Stimulated activated CD8-positive, alpha-beta memory T cell treated with anti-CD3 and anti-CD28 coated beads, Interleukin-15, amount 100 ng/mL, for 48 hours (primary cell): ENCODE measurements at places on chromosomes 2 and 18.

GRCh38 chr2:105635564-105635963, 109.1 kb upstream of the NCK2 start:
- DNase-seq: no peak

DNA sequence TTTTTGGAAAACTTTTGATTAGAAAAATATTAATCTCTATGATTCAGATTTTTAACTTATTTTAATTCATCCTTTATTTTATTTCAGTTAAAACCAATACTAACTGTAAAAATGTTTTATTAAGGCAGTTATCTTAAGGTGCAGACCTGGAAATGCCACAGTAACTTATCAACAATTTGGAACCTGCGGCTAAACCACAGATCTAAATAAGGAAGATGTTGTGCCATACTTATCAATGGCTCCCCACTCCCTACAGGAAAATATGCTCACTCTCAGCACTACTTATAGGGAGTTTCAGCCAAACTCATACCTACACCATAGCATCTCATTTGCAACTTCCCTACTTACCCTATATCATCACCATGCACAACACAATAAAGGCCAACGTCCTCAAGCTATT, 226.9 kb upstream of the KYNU start:
- no peak for DNase-seq

- DNase-seq: no peak
Observed at GRCh38 chr2:225328192-225328591, 71.3 kb upstream of the NYAP2 start.

GRCh38 chr2:157312866-157313486, 12.6 kb downstream of the ERMN start:
- DNase-seq: no peak

- DNase-seq: no peak
Observed at GRCh38 chr2:23593752-23594459, 208.9 kb downstream of the KLHL29 start.

DNA sequence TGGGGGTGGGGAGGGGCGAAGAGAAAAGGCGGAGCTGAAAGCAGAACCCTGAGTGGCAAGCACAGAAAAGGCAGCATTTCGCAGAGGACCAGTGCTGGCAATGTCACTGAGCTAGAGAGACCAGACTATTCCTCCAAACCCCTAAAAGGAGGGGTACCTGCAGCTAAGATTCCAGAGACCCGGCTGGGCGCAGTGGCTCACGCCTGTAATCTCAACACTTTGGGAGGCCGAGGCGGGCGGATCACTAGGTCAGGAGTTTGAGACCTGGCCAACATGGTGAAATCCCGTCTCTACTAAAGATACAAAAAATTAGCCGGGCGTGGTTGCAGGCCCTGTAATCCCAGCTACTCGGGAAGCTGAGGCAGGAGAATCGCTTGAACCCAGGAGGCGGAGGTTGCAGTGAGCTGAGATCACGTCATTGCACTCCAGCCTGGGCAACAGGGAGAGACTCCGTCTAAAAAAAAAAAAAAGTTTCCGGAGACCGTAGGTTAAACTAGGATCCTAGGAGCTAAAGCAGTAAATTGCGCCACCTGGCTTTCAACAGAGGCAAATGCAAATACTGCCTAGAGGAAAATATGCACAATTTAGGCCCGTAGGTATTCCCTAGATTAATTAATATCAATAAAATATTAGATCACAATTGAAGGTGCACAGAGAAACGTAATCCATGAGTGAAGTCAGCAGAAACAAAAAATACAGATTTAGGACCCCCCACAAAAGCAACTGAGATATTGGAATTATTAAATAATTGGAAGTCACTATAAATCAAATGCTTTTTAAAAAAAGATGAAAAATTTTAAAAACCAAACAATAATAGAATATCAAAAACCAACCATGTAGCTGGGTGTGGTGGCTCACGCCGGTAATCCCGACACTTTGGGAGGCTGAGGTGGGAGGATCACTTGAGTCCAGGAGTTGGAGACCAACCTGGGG, 4.9 kb downstream of the UCN start:
- no peak for DNase-seq

DNA sequence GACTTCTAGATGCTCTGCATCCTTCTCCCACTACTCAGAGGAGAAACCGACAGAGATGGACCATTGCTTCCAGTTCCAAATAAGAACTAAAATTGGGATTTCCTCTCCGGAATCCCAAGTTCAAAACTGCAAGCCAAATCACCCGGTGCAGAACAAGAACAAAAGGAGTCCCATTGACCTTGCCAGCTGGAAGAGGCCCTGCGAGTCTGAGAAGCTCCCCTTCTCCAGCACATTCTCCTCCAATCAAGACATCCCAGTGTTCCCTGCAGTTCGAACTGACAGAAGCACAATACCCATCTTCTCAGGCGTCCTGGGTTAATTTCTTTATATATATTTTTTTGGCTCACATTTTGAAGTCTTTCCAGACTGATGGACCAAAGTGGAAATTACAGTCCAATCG, 195.3 kb upstream of the MEIS1 start:
- no peak for DNase-seq

DNA sequence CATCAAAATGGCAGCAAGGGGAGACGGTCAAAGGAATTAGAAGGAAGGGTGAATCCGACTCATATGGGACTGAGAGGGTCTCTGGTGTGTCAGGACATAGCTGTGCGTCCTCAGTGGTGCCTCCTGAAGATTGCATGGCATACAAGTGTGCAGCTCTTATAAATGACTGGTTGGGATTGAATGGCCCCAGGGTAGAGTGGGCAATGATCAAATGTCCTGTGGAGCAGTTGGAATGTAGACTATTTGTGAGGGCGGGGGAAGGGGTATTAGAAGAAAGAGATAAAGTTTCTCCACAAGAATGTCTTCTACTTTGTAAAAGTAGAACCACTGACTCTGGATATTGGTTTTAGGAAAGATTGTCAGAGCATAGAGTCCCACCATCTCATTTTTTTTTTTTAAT, 24.6 kb downstream of the CTLA4 start:
- no peak for DNase-seq

DNA sequence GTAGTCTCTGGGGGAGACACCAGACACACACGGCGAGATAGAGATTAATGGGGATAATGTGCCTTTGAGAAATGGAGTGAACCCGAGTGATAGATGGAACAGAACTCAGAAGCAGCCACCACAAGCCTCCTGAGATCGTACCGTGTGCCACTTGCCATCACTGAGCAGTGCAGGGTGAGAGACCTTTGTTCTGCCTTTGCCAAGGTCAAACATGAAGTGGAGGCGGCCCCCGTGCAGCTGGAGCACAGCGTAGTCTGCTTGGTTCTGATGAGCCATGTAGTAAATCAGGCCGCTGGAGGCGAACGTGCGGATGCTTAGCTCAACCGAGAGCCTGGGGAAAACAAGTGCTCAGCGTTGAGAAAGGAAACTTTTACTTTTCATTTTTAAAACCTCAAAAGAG, 167.0 kb downstream of the LAMA1 start:
- DNase-seq: no peak

DNA sequence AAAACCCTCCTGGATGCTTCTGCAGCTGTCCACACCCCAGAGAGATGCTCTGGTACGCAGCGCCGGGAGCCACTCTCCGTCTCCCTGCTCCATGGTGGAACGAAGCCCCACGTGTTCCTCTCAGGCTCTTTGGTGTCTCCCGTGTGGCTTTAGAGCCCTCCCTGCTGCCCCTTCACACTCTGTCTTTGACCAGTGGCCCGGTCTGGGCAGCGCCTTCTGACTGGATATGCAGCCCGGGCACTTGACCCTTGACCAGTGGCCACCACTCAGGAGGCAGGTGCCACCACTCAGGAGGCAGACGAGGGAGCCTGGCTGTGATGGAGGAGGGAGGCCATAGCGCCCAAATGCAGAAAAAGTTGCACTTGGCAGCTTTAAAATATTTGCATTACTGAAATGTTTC, 214.5 kb upstream of the SALL3 start:
- no peak for DNase-seq

GRCh38 chr18:11115276-11115675, 34.1 kb downstream of the PIEZO2 start:
- DNase-seq: no peak

DNA sequence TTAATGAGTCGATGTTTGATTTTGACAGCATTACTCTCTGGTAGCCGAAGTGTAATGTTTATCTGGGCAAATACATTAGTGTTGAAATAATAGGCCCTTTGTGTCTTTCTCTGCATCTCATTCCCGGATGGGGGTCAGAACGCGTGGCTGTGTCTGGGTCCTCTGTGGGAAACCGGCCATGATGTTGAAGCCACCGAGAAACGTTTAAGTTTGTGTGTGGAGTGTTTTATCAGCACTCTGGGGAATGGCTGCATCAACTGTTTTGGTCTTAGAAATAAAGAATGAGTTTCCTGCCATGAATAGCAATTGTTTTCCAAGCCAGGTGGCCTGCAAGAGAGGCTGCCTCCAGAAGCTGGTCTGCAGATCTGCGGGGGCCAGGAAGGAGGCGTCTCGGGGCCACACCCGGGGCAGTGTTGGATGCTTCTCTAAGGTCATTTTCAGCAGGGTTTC, 69.7 kb downstream of the RNF144A start:
- no peak for DNase-seq

GRCh38 chr2:65392609-65393008, 39.8 kb downstream of the SPRED2 start:
- no peak for DNase-seq

DNA sequence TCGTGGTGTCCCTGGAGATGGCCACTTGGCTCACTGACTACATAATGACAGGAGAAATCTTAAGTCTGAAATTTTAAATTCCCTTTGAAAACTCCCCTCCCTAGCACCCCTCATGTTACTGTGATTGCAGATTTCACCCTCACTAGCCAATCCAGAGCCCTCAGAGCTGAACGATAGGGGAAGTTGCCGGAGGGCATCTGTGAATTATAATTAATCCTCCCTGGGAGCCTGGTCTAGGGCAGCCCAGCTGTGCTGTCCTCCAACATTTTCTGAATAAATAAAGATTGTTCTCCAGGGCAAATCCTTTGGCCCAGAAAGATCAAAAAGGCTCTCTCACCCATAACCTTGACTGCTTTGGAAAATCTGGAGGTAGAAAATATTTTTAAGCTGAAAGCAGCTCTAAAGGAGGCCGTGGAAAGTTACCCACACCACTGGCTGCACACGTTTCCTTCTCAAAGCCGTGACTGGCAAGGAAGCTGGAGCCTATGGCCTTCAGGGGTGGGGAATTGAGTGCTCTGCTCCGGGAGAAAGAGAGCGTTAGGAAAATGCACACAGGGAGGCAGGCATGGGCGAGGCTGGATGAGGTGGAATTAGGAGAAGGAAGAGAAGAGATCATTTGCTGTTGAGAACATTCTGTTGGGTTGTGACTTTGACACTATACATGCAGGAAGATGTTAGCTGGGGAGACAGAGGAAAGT, 68.9 kb upstream of the CNGA3 start:
- no peak for DNase-seq

DNA sequence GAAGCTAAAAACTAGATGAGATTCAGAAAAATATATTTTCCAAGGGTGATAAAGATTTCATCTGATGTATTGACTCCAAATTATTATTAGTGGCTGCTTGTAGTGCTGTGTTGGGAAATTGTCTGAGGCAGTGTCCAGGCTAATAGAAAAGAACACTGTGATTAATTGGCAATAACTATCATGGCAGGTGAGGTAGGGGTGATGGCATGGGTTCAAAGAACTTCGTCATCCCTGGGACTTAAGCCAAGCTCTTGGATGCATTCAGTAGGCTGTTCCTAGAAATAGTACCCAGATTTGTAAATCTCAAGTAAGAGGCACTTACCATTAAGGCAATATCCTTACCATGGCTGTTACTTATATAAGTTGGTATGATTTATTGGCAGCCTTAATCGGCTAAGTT, 13.2 kb upstream of the RAPGEF4 start:
- DNase-seq: no peak

DNA sequence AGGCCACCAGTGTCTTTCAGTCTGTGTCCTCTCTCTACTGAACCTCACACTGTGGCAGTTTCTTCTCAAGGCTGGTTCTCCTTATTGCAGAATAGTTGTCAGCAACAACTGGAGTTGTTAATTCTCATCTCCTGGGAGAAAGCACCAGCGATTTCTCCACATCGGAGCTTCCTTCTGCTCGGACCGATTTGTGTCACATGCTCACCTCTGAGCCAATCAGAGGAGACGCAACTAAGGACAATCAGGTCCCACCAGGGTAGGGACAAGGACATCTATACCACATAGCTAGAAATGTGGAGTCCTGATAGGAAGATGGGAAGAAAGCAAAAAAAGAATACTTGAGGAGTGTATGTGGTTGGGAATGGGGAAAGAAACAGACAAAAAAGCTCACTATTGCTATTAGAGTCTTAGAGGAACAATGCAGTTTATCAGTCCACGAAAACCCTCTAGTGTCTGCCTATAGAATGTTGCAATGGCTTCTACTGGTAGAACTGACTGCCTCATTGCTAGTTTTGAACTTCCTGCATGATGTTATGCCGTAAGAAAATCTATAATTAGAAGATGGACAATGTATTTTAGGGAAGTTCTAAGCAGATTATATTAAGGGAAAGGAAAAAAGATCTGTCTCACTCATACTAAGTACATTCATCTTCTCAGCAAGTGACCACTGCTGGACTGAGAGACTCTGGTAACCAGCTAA, 169.7 kb downstream of the CDCA7 start:
- DNase-seq: no peak

GRCh38 chr2:240722376-240722775, 30.7 kb downstream of the AQP12A start:
- DNase-seq: no peak

DNA sequence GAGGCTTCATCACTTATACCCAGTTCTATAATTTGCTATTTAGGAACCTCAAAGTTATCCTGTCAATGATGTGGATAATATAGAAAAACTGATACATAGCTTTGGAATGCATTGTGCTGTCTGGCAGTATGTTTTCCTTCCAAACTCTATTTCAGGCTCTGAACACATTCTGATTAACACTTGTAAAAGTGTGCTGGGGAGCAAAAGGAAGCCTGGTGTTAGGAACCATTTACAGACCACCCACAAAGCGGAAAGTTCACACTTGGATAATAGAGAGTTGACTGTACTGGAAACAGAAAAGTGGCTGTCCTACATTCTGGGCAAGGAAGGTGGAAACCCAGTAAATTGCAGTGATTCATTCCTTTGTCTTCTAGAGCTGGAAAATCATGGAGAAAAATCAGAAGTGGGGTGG, 114.5 kb upstream of the ZFP36L2 start:
- DNase-seq: no peak

DNA sequence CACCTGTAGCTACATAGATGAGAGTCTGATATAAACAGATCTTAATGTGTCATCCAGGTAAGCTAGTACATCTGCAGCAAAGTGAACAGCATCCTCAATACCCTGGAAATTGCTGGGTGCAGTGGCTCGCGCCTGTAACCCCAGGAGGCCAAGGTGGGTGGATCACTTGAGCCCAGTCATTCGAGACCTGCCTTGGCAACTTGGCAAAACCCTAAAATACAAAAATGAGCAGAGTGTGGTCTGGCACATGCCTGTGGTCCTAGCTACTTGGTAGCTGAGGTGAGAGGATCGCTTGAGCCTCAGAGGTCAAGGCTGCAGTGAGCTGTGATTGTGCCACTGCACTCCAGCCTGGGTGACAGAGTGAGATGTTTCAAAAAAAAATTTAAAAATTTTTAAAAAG, 233.9 kb upstream of the SP5 start:
- no peak for DNase-seq

- DNase-seq: no peak
Observed at GRCh38 chr18:54786206-54786605, 42.1 kb upstream of the RAB27B start.
